ENCODE measurements at places on chromosomes 4 and X. TPM values are rescaled to one million over a fixed set of nuclear protein-coding genes. Genes with fewer than 3 reads are reported as not detected.

GLRA3 gene
- total RNA-seq, result not detected

ASB9 gene
- total RNA-seq, result not detected

GRCh38 chr4:109067508-109068235, 234.8 kb downstream of the COL25A1 start:
- H3K4me1 ChIP-seq, result no peaks in the 10 kb centered on the region
- no peaks in the 10 kb centered on the region for H3K27me3 ChIP-seq
- no peaks in the 10 kb centered on the region for H3K36me3 ChIP-seq

GRCh38 chrX:9447906-9448305, 17.0 kb upstream of the TBL1X start:
- no peaks in the 10 kb centered on the region for H3K36me3 ChIP-seq
- H3K27ac ChIP-seq, result no peak overlapping the region
- DNase-seq, result no peak
- H3K4me3 ChIP-seq, result no peak overlapping the region
- H3K4me1 ChIP-seq, result no peaks in the 10 kb centered on the region

- H3K27ac ChIP-seq, result no peak overlapping the region
- no peak overlapping the region for H3K4me3 ChIP-seq
- H3K27me3 ChIP-seq, result no peaks in the 10 kb centered on the region
Observed at GRCh38 chr4:106687026-106687425, 318.4 kb upstream of the GIMD1 start.

- H3K4me1 ChIP-seq, result peaks cover 18% of the 10 kb centered on the region
- peaks cover 4% of the 10 kb centered on the region for H3K27me3 ChIP-seq
- no peaks in the 10 kb centered on the region for H3K36me3 ChIP-seq
- no peak overlapping the region for H3K4me3 ChIP-seq
Observed at GRCh38 chr4:159017323-159018026, 85.4 kb upstream of the RAPGEF2 start.

Data from glutamatergic neuron (in vitro differentiated cells).